ENCODE measurements at places on chromosomes 2 and 18. TPM values are rescaled to one million over a fixed set of nuclear protein-coding genes. Genes with fewer than 3 reads are reported as not detected.

- DNase-seq: no peak
Measured at GRCh38 chr2:96769814-96770213, 9.1 kb downstream of the CNNM4 start.

- DNase-seq: no peak
Measured at GRCh38 chr2:55204536-55204935, 27.6 kb downstream of the CLHC1 start.

DNA sequence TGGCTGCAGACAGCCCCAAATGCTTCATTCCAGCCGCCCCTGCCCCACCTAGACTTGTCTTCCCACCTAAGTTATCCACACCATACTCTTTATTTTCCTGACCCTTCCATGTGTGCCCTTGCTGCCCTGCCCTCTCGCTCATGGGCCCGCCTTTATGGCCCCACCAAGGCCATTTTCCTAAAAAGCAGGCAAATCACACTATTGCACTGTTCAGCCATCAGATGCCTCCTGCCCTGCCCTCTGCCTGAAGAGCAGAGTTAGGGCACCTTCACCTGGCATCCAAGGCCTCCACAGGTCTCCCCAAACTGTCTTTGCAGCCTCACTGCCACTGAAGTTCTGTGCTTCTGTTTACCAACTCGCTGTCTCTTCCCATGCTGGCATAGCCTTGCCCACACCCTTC lies 496.7 kb downstream of the EIPR1 start:
- DNase-seq: no peak

DNA sequence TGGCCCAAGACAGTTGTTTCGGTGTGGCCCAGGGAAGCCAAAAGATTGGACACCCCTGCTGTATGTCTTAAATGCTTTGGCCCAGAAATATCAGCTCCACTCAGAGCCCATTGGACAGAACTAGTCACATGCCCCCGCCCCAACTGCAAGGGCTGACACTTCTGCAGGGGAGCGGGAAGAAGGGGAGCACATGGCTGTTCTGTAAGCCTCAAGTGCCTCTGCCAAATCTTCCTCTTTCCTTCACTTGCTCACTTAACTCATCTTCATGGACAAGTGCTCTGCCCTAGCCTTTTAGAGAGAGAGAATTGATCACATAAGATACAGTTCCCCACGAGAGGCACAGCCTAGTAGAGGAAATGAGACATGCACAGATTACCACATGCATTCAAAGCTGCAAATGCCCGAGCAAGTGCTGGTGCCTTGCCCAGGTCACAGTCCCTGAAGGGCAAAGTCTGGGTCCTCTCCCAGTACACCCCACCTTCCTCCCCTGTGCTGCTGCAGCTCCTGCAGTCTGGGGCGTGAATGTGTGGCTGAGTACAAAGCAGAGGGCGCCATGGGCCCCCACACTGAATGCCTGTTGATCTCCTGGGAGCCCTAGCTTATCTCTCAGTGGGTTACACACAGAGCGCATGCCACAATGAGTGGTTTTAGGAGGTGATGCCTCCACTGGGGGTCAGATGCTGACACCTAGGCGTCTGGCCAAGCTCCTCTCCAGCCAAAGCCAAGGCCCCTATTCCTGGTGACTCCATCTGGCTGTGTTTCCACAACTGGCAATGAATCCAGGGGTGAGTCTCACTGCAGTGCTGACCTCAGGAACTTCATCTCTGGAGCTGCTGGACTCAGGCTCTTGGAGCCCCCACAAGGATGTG lies 135.3 kb downstream of the CTIF start:
- no peak for DNase-seq

DNA sequence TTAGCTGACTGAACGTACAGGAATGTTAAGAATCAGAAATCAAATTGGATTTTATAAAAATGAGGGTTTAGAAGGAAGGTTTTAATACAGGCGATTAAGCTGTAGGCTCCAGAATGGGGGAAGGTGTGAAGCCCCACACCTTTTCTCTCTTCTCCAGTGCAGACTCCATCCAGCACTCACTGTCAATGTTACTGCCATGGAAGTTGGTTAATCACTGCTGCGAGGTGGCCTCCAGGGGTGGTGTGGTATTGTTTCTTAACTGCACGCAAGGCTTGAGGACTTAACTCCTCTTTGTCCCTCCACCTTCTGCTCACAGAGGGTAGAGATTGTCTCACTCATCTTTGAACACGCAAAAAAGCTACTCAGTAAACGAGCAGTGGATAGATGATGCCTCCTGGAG lies 26.9 kb upstream of the YWHAQ start:
- no peak for DNase-seq

The HOXD12 gene
- 2.2 TPM for total RNA-seq

The GPAT2 gene
- total RNA-seq: 1.8 TPM

The ASPRV1 gene
- total RNA-seq: 2.9 TPM

The RBM44 gene
- total RNA-seq: 2.4 TPM

The ARHGEF4 gene
- total RNA-seq: 7.0 TPM

The AGXT gene
- total RNA-seq: not detected

All from urinary bladder (tissue), 4 donors.